ENCODE measurements at places on chromosomes 7 and 10. TPM values are rescaled to one million over a fixed set of nuclear protein-coding genes. Genes with fewer than 3 reads are reported as not detected.

- DNase-seq = no peak
These were observed 522.9 kb downstream of the NRG3 start for GRCh38 chr10:82397854-82398253.

GRCh38 chr10:112907893-112908292 lies 42.2 kb upstream of the TCF7L2 start:
- DNase-seq = no peak

DNA sequence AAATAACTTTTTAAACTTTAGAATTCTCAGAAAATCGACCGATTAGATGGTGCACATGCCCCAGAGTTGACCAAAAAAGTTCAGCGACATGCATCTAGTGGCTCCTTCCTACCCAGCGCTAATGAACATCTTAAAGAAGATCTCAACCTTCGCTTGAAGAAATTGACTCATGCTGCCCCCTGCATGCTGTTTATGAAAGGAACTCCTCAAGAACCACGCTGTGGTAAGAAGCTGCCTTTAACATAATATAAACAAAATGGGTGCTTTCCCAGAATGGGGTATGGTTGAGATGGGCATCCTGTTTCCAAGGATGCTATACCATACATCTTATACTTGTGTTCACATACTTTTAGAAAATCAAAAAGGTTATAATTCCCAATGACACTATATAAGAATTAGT lies 24.6 kb downstream of the GLRX3 start:
- DNase-seq = no peak

DNA sequence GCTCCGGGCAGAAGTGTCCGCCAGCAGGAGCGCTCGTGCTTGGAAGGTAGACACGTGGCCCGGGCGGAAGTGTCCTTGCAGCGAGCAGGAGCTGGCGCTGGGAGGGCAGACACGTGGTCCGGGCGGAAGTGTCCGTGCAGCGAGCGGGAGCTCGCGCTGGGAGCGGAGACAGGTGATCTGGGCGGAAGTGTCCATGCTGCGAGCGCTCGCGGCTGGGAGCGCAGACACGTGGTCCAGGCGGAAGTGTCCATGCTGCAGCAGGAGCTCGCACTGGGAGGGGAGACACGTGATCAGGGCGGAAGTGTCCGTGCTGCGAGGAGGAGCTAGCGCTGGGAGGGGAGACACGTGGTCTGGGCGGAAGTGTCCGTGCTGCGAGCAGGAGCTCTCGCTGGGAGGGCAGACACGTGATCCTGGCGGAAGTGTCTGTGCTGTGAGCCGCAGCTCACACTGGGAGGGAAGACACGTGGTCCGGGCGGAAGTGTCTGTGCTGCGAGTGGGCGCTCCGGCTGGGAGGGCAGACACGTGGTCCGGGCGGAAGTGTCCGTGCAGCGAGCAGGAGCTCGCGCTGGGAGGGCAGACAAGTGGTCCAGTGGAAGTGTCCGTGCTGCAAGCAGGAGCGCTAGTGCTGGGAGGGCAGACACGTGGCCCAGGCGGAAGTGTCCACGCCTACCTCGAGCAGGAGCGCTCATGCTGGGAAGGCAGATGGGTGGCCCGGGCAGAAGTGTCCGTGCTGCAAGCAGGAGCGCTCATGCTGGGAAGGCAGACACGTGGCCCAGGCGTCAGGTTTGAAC lies 41.1 kb upstream of the PRKAR1B start:
- no peak for DNase-seq

- DNase-seq = no peak
These were observed 59.5 kb upstream of the TM9SF3 start for GRCh38 chr10:96646301-96646700.

- DNase-seq = peak; percentile 81
These were observed 879 bp downstream of the NUDT5 start for GRCh38 chr10:12194752-12195271.

DNA sequence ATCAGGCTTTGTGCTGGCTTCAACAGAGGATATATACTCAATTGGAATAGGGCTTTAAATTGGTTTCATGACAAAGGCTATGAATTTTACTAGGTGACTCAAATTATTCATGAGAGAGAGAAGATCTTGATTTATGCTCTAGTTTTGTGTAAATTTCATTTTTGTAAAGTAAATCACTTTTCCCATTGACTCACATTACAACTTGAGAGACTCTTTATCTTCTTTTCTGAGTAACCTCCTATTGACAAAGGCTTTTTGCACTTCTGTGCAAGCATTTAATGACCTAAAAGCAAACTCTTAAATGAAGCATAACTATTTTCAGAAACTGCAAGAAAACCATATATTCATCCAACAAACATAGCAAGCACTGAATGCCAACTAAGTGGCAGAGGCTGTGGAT lies 98.5 kb upstream of the RHOBTB1 start:
- no peak for DNase-seq

DNA sequence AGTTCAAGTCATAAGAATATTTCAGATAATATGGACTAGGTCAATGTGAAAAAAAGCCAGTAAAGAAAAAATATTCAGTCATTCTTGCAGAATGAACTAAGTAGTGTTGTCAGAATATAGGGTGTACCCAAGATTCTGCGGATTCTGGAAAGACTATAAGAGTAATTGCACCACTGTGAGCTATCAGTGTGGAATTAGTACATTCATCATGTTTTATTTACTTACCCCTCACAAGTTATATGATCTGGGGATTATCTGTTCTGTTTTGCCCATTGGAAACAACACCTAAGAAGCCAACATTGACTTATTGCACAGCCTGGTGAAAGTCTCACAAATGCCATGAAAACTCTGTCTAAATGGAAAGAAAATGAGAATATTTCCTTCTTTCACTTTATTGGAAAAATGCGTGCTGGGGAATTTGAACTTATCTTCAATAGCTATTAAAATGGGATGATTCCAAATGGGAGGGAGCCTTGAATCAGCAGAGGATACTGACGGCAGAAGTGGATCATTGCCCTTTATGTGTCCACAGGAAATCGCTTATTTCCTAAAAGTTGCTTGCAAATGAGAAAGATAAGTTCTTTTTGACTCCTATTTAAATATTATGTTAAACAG lies 563.3 kb upstream of the POM121L12 start:
- no peak for DNase-seq

DNA sequence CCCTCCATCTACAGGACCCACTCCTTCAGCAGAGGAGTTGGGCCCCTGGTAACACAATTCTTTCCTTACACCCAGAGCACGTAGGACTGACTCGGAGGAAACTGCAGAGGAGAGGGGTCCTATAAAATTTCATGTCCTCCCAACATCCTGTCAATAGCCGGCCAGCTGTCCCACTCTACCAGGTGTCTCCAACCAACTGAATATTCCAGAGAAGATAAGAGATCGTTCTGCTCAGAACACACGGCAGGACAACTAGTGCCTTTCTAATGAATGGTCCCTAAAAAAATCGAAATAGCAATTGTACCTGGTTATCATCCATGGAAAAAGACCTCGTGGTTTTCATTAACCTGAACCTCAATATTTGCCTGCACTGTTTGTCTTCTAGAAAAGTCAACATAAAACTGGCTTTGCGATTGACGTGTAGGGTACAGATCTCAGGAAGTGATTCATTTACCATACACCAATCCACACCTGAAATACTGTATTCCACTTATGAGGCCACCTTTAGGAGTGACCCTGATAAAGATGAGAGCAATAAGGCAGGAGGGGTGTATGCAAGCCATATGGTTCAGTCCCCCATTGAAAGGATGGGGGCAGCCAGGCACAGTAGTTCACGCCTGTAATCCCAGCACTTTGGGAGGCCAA lies 111.7 kb downstream of the PARP12 start:
- no peak for DNase-seq

GRCh38 chr7:158281441-158281840 lies 306.2 kb downstream of the PTPRN2 start:
- DNase-seq = peak; percentile 23

- no peak for DNase-seq
These were observed 760.9 kb upstream of the IGFBP3 start for GRCh38 chr7:46681865-46682503.

DNA sequence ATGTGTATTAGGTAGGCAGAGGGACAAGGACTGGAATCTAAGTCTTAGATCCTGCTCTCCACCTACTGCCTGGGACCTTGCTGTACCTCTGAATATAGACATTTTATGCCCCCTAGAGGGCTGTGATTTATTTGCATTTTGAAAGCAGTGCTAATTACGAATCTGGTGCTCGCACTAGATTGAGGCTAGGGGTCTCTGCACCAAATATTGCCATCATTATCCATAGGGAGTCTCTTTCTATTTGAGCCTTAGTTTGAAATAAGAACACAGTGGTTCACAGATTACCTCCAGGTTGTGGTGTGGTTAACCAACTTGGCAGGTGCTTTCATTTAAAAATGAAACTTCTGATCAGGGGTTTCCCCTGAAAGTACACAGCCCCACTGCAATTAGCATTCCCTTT lies 41.8 kb downstream of the CNNM1 start:
- no peak for DNase-seq

- no peak for DNase-seq
These were observed 138.7 kb upstream of the SORCS1 start for GRCh38 chr10:107303203-107303602.

- no peak for DNase-seq
These were observed 16.1 kb downstream of the GNAI1 start for GRCh38 chr7:80150611-80151273.

- no peak for DNase-seq
These were observed 156.9 kb upstream of the C7orf33 start for GRCh38 chr7:148433521-148434180.

DNA sequence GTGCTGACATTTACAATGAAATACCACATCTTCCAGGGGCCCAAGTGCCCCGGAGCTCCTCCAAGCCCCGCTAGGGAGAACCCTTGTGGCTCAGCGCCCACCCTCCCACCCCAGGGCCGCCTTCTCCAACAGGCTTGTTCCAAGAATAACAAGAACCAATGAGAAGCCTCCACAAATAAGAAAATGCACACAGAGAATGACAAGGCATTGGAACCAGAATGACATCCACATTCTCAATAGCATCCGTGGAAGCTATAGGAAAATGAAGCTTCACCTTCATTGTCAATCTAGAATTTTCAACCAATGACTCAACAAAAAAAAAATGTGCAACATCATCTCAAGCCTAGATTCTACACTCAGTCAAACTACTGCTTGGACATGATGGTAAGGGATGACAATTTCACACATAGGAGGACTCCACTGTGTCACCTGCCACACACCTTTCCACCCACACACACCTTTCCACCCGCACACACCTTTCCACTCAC lies 50.4 kb upstream of the PPP2R2D start:
- no peak for DNase-seq

- DNase-seq = no peak
These were observed 18.6 kb upstream of the HSPA12A start for GRCh38 chr10:116760919-116761318.

DNA sequence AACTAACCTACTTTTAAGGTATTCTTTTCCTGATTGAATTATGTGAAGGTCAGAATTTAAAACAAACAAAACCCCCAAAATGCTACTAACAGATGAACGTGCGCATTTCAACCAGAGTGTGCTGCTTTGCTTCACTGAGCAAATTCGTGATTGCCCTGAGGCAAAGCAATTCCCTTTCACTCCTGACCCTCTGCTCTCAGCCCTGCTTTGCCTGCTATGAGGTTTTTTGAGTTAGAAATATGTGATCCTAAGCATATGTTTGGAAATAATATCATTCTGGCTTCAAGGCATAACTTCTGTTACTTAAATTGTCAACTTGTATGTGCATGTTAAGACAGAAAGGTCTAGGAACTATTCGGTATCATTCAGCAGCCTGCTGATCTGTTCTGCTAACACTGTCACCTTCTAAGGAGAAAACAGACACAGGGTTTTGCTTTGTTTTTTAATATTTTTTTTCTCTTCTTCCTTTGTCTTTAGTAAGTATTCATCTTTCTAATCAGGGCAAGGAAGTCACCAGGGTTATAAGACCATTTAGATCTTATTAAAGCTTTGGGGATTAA lies 124.2 kb downstream of the GNAT3 start:
- DNase-seq = no peak

GRCh38 chr7:104048055-104048454 lies 58.6 kb upstream of the RELN start:
- DNase-seq = no peak

DNA sequence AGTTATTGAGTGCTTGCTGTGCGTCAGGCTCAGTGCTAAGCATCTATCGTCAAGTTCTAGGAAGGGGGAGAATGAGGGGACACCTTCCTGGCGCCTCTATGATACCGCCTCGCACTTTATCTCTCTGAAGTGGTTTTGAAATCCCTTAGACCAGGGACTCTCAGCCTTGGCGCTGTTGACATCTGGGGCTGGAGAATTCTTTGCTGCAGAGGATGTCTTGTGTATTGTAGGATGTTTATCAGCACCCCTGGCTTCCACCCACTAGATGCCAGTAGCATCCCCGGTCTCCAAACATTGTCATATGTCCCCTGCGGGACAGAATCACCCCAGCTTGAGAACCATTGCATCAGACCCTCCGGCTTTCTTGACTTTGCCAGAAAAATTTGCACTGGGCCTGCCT lies 285.5 kb downstream of the CCDC3 start:
- DNase-seq = no peak

GRCh38 chr7:118184565-118184940 lies 589 bp downstream of the LSM8 start:
- no peak for DNase-seq

DNA sequence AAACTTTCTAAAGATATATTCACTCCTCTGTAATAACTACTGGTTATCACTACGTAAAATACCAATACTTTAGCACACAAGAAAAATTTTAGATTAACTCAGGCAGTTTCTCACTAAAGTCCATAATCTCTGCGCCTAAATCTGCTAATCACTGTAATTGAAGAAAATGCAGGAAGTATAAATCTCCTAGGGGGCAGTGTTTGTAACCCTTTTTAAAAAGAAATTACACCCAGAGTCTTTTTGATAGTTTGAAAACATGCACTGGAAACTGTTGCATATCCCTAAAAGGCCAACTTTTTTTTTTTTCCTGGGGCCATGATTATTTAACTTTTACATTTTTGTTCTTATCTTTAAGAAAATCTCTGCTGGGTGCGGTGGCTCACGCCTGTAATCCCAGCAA lies 209.6 kb downstream of the KIAA1217 start:
- DNase-seq = no peak

DNA sequence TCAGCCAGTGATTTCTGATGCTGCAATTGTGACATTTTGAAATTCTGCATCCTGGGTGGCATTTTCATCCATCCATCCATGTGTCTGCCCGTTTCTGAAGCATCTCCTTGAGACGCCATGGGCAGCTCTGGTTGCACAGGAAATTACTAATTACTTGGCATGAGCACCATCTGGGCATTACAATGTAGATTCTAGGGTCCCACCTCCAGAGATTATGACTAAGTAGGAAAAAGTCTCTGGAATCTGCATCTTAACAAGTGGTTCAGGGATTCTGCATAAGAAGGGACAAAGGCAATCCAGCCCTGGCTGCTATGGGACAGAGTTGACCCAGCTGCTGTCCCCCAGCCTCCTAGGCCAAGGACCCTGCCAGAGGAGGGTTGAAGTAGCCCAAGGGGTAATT lies 65.3 kb downstream of the CUZD1 start:
- DNase-seq = no peak

The RET gene
- 1.1 TPM for total RNA-seq

The AKR1B15 gene
- total RNA-seq = not detected

The OR6V1 gene
- total RNA-seq = not detected

The OR13A1 gene
- not detected for total RNA-seq

The SLC26A4 gene
- total RNA-seq = not detected

The PNLIP gene
- 3.1 TPM for total RNA-seq

The TMEM120A gene
- total RNA-seq = 79.6 TPM
